ENCODE measurements at places on chromosomes 3 and 15.

- DNase-seq, result no peak
Measured at GRCh38 chr3:18765161-18765560, 340.0 kb upstream of the SATB1 start.

GRCh38 chr3:32495085-32495484, 7.6 kb downstream of the CMTM6 start:
- no peak for DNase-seq

DNA sequence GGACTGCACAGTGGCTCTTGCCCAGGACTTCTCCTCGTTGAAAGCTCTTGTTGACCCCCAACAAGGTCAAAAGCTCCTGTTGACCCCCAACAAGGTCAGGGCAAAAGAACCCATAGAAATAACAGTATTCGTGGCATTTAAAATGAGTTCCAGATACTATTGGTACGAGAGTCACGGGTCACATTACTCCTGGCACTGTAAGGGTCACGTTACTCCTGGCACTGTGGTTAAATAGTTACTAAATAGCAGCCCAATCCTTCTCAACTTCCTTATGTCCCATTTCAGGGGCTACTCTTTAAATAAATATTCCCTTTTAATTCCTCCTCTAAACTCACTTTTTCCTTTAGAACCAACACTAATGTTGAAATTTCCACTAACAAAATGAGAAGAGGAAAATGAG, 18.2 kb upstream of the ADCY5 start:
- no peak for DNase-seq

DNA sequence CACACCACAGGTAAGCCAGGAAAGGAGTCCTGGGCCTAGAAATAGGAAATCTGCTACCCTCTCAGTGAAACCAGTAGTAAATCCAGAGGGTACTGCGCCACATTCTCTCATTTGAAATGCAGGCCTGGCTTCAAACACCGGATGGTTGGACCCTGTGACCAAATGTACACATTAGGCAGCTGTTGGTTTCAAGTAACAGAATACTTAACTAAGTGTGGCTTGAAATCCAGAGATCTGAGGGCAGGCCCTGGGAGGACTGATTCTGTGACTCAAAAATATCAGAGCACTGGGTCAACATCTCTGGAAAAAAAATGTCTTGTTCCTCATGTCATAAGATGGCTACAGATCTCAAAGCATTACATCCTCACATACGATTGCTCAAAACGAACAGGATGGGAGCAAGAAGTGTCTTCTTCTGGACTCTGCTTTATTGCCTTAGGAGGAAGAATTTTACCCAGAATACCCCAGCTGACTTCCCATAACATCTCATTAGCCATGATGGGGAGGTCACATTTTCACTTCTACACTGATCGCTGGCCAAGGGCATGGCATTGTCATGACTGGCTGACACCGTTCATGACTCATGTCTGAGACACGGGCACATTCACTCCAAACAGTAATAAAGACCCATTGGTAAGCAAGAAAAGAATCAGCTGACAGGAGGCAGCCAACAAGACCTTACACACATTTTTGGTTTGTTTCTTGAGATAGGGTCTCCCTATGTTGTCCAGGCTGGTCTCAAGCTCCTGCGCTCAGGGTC, 166.0 kb downstream of the ARRDC4 start:
- DNase-seq, result no peak

Data from T-helper 2 cell treated with Interferon-gamma antibody and Interleukin-4, amounts not matched to agents 5 μg/mL and 100 μg/mL, for 36 hours (primary cell).